ENCODE measurements at places on chromosomes 6 and 20.

GRCh38 chr20:38219006-38219950, 41.3 kb downstream of the KIAA1755 start:
- no peak for DNase-seq

GRCh38 chr6:64679416-64679815, 1027.6 kb downstream of the EYS start:
- peak; percentile 4 for DNase-seq

GRCh38 chr6:133467982-133468380, 226.8 kb downstream of the EYA4 start:
- no peak for DNase-seq

- no peak for DNase-seq
Measured at GRCh38 chr6:3309391-3310050, 50.8 kb downstream of the PSMG4 start.

DNA sequence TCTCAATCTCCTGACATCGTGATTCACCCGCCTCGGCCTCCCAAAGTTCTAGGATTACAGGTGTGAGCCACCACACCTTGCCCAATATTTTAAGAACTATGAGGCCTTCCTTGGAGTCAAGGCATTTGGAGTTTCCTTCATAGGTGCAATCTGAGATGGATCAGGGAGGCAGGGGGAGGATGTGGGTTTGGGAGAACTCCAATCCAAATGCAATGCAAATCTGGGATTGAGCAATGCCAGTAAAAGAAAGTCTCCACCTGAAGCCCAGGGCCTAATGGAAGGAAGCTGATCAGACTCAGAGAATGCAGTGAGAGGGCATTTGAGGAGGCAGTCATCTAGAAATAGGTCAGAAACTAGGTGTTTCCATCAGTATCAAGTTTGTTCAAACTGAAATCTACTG, 21.2 kb downstream of the RSPH3 start:
- peak; percentile 43 for DNase-seq

GRCh38 chr6:106124015-106124414, 37.9 kb downstream of the PRDM1 start:
- no peak for DNase-seq

GRCh38 chr20:17530716-17531664, at the start of gene BFSP1:
Gene BFSP1, minus strand, starts transcription at chr20:17531379. Its CDS starts 50 bp downstream, at chr20:17531329.
- peak; percentile 58 for DNase-seq

DNA sequence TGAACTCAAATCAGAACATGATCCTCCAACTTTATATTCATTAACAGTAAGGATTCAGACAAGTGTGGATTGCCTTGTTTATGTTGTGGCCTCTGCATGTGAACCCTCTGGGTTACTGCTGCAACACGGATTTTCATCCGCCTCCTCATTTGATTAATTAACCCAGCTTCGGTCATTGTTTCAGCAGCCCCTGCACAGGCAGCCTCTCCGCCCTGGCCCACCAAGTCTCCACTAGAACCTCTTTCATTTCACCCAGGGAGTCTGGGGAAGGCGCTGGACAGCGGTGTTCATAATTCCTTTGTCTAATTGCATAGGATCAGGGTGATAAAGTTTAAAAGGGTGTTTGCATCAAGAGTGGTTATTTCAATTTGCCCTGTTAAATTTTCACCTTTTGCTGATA, 15.7 kb downstream of the NKX2-2 start:
- DNase-seq: no peak

DNA sequence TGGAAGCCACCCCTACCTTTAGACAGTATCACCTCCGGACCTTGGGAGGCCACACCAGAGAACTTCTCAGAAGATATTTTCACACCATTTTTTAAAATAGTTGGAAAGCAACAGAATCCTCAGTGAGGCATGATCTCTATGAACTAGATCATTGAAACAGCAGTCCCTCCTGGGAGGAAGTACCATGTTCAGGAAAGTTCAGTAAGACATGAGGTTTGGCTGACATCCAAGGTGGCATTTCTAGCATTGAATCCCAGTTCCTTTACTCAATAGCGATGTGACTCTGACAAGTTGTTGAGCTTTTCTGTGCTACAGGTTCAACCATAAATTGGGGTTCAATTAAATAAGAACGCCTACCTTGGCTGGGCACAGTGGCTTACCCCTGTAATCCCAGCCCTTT, 169.0 kb downstream of the TBC1D7 start:
- DNase-seq: no peak

DNA sequence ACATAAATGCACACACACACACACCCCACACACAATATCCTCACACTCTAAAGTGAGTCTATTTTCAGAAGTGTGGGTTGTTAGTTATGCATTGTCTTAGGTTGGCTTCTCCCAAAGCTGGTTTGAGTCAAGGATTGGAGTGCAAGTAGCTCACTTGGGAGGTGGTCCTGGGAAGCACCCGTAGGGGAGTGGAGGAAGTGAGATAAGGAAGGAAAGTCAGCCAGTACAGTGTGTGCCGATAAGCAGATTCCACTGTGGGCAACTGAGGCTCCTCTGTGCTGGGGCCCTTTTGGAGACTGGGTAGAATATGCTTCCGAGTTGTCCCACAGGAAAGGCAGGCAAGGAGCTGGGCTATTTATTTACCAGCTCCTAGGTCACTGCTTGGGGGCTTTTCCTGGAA, 67.2 kb downstream of the PLCB4 start:
- no peak for DNase-seq

DNA sequence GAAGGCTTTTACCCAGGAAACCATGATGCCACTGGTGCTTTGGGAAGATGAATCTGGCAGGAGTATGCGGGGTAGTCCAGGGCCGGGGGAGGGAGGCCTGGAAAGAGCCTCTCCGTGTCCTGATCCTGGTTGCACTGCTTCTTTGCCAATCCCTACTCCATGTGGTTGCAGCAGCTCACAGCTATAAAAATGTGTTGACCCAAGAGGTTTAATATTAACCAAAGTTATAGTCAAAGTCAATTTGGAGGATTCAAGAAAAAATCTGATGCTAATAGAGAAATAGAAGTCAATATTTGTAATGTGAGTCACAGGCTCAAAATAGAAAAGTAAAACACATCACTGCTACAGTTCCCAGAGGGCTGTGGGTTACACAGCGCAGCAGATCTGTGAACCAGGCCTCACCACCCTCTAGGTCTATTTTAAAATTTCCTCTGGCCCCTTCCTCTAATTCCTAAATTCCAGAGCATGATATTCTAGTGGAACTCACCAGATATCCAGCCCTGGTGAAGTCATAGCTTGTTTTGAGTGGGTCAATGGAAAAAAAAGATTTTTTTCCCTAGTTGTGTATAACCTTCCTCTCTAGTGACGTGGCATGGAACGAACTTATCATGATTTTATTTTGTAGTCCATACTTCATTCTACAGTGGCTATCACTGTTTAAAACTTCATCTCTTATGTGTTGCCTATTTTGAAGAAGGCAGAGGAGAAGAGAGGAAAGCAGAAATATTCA, 63.2 kb upstream of the BMP2 start:
- DNase-seq: peak; percentile 21

Data from epithelial cell of esophagus (primary cell).